ENCODE measurements at places on chromosomes 6 and 20. TPM values are rescaled to one million over a fixed set of nuclear protein-coding genes. Genes with fewer than 3 reads are reported as not detected.

DNA sequence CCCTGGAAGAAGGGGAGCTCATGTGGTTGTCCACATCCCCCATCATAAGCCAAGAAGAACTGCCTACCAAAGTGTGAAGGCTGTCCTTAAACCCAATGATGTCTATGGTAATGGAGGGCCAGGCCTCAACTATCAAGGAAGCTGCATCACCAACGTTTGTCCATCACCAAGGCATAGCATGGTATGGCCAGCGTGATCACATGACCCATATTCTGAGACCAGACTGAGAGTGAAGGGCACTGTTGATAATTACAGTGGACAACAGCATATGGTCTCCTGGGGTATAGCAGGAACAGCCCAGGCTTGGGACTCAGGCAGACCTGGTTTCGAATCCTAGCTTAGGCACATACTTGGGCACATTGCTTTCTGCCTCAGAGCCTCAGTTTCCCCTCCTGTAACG, 218.2 kb upstream of the RREB1 start:
- peaks cover 44% of the 10 kb centered on the region for H3K4me1 ChIP-seq
- DNase-seq: no peak
- no peak overlapping the region for H3K4me3 ChIP-seq
- no peaks in the 10 kb centered on the region for H3K36me3 ChIP-seq

DNA sequence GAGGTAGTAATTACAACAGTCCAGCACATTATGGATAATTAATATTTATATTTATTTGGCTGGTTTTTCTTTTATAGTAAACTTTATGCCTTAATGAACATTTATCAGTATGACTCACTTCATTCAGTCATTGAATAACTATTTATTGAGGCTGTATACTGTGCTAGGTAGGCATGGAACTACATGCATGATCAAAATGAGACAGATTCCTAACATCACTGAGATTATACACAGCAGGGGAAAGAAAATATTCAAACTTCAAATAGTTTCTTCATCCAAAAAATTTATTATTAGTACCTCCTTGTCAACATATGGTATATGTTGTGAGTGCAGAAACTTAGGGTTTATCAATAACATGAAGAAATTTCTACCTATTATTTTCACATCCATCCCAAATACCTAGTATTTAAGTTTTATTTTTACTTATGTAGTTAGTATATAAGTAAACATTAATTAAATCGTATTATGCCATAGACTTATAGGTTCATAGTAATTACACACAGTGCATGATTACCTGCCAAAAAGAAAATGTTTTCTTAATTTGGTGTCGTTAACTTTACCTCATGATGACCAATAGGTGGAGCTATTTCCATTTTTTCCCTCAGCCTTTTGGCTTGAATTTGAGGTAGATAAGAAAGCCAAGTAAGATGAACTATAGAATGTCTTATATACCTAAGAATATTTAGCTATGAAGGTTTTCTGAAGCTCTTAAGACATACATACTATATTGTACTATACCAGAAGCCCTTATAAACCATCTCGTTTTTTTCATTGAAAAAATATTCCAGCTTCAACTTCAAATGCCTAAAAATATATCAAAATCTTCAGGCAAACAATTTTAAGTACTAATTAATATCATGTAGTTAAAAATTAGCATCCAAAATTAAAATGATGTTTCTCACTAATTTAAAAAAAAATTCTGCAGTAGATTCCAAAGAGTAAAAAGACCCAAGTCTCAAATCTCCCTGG, 12.5 kb upstream of the TMEM30A start:
- H3K27me3 ChIP-seq: no peaks in the 10 kb centered on the region
- no peaks in the 10 kb centered on the region for H3K36me3 ChIP-seq
- no peak overlapping the region for H3K27ac ChIP-seq
- DNase-seq: no peak
- H3K4me1 ChIP-seq: no peaks in the 10 kb centered on the region
- no peak overlapping the region for H3K4me3 ChIP-seq

DNA sequence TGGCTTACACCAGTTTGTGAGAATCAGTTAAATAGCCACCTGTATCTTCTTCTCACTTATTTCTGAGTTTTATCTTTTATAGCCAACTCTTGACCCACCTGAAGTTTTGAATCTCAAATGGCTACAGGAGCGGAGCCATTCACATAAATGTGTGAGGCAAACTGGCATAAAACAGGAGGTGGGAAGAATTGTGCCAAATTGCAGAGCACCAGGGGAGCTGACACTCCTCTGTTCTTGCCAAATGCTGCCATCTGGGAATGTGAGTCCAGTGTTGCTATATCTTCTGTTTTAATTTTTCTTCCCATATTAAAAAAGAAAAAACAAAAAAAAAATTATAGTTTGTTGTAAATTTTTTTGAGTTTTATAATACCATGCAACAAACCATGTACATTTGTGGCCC, 17.0 kb upstream of the RNF146 start:
- no peaks in the 10 kb centered on the region for H3K36me3 ChIP-seq
- DNase-seq: no peak
- no peak overlapping the region for H3K27ac ChIP-seq
- no peaks in the 10 kb centered on the region for H3K4me1 ChIP-seq
- H3K27me3 ChIP-seq: no peaks in the 10 kb centered on the region

- H3K4me3 ChIP-seq: no peak overlapping the region
- no peaks in the 10 kb centered on the region for H3K4me1 ChIP-seq
- no peak for DNase-seq
- H3K27ac ChIP-seq: no peak overlapping the region
- no peaks in the 10 kb centered on the region for H3K36me3 ChIP-seq
Observed at GRCh38 chr6:125014661-125014957, 52.4 kb downstream of the RNF217 start.

GRCh38 chr20:63428906-63429575, 43.4 kb downstream of the KCNQ2 start:
- no peak for DNase-seq
- no peak overlapping the region for H3K27ac ChIP-seq
- H3K4me1 ChIP-seq: no peaks in the 10 kb centered on the region
- no peaks in the 10 kb centered on the region for H3K36me3 ChIP-seq
- no peaks in the 10 kb centered on the region for H3K27me3 ChIP-seq

- H3K27ac ChIP-seq: no peak overlapping the region
- H3K4me3 ChIP-seq: no peak overlapping the region
- no peaks in the 10 kb centered on the region for H3K27me3 ChIP-seq
- no peaks in the 10 kb centered on the region for H3K36me3 ChIP-seq
- DNase-seq: no peak
Observed at GRCh38 chr6:125166711-125167110, 13.1 kb downstream of the TPD52L1 start.

DNA sequence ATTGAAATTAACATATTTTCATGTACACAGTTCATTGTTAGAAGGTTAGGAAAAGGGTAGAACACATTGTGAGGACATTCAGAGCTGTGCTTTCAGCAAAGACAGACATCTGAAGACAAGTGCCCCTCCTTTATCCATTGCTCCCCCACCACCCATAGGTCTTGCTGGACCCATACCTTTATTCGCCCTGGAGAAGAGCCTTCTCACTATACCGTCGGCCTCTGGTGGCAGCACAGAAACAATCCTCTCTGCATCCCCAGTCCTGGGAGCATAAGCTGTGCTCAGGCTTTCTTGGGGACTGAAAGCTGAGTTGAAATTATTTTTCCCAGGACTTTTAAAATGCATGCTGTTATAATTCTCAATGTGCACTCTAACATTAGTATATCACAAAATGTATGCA, 372.3 kb downstream of the EPHA7 start:
- no peak for DNase-seq
- H3K27ac ChIP-seq: no peak overlapping the region
- H3K36me3 ChIP-seq: no peaks in the 10 kb centered on the region
- H3K27me3 ChIP-seq: no peaks in the 10 kb centered on the region
- no peaks in the 10 kb centered on the region for H3K4me1 ChIP-seq

DNA sequence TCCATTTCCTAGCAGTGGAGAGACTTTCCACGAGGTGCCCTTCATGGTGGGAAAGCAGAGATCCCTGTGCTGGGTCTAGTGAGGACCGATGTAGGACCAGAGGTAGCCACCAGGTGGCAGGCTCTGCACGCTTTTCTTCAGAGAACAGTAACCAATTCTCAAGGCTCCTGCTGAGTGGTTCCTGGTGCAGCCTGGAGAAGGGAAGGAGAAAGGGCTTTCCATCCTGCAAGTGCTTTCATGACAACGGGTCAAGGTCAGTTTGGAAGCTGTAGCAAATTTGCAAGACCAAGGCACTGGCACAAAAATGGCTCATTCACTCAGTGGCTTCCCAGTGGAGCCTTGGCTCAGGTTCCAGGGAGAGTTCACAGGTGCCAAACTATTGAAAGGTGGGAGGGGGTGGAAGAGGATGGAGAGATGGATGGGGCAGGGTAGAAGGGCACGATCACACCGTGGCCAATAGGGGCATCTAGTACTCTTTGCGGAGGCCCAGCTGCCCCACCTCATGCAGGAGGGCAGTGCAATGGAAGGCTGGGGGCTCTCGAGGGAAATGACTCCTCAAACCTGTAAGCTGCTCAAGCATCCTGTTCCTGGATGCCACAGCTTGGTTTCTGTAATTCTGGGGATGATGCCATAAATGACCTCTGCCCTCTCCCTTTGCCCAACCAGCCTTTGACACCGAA, 25.5 kb upstream of the KCNK16 start:
- DNase-seq: peak; percentile 91
- H3K4me1 ChIP-seq: no peaks in the 10 kb centered on the region
- H3K36me3 ChIP-seq: no peaks in the 10 kb centered on the region
- no peak overlapping the region for H3K27ac ChIP-seq
- H3K4me3 ChIP-seq: no peak overlapping the region
- H3K27me3 ChIP-seq: no peaks in the 10 kb centered on the region

DNA sequence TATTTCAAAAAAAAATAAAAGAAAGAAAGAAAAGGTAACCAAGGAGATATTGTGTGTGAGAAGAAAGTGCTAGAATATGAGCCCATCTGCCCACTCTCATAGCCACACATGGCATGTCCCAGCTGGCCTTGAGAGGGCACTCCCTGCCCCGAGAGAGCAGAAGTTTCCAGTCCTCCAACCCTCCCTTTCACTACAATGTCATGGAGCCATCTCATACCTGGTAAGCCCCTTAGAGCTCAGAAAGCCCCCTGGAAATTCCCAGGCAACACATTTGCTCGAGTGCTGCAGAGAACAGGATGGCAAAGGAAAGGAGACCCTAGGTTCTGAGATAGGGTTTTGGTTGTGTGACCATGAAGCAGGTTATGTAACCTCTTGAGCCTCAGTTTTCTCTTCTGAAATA, 75.8 kb upstream of the RIN2 start:
- no peaks in the 10 kb centered on the region for H3K4me1 ChIP-seq
- H3K4me3 ChIP-seq: no peak overlapping the region
- H3K36me3 ChIP-seq: no peaks in the 10 kb centered on the region
- no peak for DNase-seq

GRCh38 chr6:34583861-34584604, 27.9 kb upstream of the SPDEF start:
- H3K27ac ChIP-seq: no peak overlapping the region
- H3K4me3 ChIP-seq: no peak overlapping the region
- no peaks in the 10 kb centered on the region for H3K4me1 ChIP-seq
- H3K36me3 ChIP-seq: peaks cover 9% of the 10 kb centered on the region
- DNase-seq: no peak
- H3K27me3 ChIP-seq: no peaks in the 10 kb centered on the region

DNA sequence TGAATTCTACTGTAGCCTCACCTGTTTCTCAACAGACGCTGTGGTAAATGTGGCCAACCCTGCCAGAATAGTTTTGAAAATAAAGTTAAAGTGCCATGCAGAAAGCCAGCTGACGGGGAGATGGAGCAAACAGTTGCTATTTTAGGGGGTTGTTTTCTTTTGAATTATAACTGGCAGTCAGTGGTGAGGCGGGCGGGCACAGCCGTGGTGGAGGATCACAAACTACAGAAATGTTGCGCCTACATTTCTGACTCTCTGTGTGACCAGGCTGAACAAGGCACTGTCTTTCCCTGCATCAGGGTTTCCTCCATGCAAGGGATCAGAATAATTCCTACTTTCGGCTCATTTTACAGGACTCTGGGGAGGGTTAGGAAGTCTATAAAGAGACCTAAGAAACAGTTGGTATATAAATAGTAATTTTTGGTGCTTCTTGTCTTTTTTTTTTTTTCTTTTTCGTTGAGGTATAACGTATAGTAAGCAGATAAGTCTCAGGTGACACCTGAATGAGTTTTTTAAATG, 17.2 kb downstream of the CHMP4B start:
- no peak overlapping the region for H3K4me3 ChIP-seq
- H3K27me3 ChIP-seq: no peaks in the 10 kb centered on the region
- no peak overlapping the region for H3K27ac ChIP-seq
- H3K36me3 ChIP-seq: no peaks in the 10 kb centered on the region

DNA sequence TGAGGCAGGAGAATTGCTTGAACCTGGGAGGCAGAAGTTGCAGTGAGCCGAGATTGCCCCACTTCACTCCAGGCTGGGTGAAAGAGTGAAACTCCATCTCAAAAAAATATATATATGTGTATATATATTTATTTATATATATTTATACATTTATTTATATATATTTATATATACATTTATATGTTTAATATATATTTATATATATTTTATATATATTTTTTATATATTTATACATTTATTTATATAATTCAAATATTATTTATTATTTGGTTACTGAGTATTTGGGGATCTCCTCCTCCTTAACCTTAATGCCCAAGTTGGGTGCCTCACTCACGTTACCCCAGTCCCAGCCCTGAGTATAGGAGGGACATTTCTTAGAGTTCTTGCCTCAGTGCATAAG, 2.7 kb downstream of the FAM50B start:
- H3K27ac ChIP-seq: no peak overlapping the region
- peaks cover 5% of the 10 kb centered on the region for H3K4me1 ChIP-seq
- H3K27me3 ChIP-seq: no peaks in the 10 kb centered on the region
- no peaks in the 10 kb centered on the region for H3K36me3 ChIP-seq

DNA sequence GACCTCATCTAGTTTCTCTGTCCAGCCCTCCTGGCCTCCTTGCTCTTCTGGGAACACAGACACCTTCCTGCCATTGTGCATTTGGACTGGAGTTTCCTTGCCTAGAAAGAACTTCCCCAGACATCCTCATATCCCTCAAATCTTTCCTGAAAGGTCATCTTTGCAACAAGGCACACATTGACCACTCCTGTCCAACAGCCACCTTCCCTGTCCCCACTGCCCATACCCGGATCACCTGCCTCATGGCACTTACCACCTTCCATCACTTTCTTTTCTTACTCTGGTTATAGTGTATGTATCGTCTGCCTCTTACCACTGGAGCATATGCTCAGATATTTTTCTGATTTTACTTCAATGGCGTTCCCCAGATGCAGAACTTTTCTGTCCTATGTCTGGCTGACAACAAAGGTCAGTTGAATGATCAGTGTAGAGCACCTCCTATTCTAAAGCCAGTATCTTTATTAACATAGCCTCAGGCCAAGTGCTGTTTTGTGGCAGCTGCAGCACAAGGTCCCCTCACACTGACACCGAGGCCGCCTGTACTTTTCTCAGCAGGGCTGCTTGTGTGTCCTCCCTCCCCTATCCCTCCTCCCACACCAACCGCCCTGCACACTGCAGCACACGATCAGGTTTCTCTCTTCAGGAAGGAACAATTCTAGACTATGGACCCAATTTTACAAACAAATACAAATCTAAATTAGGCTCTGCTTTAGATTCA, 4.1 kb downstream of the HLA-C start:
- no peak overlapping the region for H3K27ac ChIP-seq
- H3K27me3 ChIP-seq: no peaks in the 10 kb centered on the region
- no peak for DNase-seq
- H3K4me3 ChIP-seq: no peak overlapping the region

GRCh38 chr20:63567386-63568169, 6.5 kb downstream of the HELZ2 start:
- DNase-seq: no peak
- no peaks in the 10 kb centered on the region for H3K27me3 ChIP-seq
- H3K4me1 ChIP-seq: no peaks in the 10 kb centered on the region
- no peak overlapping the region for H3K4me3 ChIP-seq
- H3K27ac ChIP-seq: no peak overlapping the region
- peaks cover 21% of the 10 kb centered on the region for H3K36me3 ChIP-seq

Gene MUC22
- not detected for total RNA-seq

Gene MEI4
- total RNA-seq: 0.57 TPM

Gene OR2B6
- total RNA-seq: not detected

All from adrenal gland (tissue), 19 donors.